ENCODE measurements at places on chromosomes 13 and 19.
A peak's percentile ranks its signal among the peaks of the same experiment; 100 is the strongest.

GRCh38 chr13:86591862-86592261 is 792.6 kb upstream of the SLITRK6 start:
- DNase-seq: no peak

- DNase-seq: no peak
These were observed at the start of gene CYP4F8 for GRCh38 chr19:15614507-15615379. CYP4F8 (plus strand) TSS chr19:15615218; CDS start chr19:15615617, 399 bp downstream.

DNA sequence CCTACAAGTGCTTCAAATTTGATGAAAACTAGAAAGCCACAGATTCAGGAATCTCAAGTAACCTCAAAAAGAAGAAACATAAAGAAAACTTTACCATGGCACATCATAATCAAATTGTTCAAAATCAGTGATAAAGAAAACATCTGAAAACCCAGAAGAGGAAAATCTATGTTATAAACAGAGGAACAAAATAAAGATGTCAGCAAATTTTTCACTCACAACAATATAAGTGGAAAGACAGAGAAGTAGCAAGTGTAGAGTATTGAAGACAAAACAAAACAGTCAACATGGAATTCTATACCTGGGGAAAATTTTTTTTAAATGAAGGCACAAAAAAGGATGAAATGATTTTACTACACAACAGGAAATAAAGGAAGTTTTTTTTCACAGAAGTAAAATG is 470.9 kb downstream of the DACH1 start:
- DNase-seq: no peak

DNA sequence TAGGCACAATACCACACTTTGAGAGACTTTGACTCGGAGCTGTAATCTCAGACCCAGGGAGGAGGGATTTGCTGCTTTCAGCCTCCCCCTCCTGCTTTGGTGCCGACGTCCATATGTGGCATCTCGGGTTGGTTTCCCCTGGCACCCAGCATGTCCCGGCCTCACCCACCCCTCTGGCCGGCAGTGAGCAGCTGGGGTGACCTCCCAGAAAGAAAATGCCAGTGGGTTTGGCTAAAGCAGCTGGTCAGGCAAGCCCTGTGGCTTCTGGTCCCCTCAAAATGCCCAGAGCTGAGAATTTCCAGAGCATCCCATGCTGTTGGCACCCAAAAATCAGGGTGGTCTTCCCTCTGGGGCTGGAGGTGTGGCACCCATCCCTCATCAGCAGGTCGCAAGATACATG is 34.1 kb downstream of the INSR start:
- no peak for DNase-seq

DNA sequence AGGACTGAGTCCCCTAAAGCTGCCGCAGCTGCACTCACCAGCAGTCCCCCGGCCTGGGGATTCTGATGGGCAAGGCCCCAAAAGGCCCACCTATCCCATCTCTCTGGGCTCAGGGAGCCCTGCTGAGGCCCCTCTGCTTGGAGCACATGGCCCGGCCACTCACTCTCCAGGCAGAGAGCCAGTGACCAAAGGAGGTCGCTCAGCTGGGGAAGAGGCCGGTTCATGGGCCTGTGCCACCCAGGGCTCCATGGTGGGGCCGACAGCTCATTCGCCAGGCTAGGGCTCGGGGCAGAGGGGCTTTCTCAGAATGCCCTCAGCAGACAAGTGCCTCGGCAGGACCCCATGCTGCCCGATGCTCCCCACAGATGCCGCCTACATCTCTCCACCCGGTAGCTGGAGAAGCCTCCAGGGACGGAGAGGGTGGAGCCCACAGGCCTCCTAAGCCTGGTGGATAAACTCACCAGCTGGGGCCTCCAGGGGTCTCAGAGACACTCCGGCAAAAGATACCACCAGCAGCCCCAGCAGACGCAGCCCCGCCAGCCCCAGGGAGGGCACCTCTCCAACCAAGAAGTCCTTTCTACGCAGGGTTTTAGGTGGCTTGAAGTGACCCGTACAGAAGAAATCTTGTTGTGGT is 54.4 kb downstream of the MLLT1 start:
- no peak for DNase-seq

DNA sequence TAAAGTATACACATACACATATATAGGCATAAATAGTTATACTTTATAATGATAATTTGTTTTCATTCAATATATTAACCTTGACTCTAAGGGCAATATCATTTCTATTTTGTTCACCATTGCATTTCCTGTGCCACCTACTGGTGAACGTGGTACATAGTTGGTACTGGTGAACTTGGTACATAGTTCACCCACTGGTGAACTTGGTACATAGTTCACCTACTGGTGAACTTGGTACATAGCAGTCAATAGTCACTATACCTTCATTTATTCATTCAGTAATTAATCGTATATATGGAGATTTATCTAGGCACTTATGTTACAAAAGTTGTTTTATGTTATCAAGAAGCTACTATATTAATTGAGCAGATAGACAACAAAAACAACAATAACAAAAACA is 172.6 kb upstream of the ATXN8OS start:
- DNase-seq: no peak

GRCh38 chr13:73138276-73138637 is 79.5 kb downstream of the KLF5 start:
- no peak for DNase-seq

GRCh38 chr19:7744871-7745650 is 2.3 kb downstream of the CD209 start:
- DNase-seq: no peak

DNA sequence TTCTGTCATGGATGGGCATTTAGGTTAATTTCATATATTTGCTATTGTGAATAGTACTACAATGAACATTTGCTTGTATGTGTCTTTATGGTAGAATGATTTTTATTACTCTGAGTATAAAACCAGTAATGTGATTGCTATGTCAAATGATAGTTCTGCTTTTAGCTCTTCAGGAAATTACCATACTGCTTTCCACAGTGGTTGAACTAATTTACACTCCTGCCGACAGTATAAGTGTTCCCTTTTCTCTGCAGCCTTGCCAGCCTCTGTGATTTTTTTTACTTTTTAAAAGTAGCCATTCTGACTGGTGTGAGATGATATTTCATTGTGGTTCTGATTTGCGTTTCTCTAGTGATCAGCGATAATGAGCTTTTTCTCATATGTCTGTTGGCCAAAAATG is 6.5 kb downstream of the SIGLEC7 start:
- no peak for DNase-seq

GRCh38 chr13:26280295-26280694 is 26.4 kb downstream of the CDK8 start:
- no peak for DNase-seq

- DNase-seq: no peak
These were observed 17.0 kb downstream of the PLVAP start for GRCh38 chr19:17359905-17360800.

DNA sequence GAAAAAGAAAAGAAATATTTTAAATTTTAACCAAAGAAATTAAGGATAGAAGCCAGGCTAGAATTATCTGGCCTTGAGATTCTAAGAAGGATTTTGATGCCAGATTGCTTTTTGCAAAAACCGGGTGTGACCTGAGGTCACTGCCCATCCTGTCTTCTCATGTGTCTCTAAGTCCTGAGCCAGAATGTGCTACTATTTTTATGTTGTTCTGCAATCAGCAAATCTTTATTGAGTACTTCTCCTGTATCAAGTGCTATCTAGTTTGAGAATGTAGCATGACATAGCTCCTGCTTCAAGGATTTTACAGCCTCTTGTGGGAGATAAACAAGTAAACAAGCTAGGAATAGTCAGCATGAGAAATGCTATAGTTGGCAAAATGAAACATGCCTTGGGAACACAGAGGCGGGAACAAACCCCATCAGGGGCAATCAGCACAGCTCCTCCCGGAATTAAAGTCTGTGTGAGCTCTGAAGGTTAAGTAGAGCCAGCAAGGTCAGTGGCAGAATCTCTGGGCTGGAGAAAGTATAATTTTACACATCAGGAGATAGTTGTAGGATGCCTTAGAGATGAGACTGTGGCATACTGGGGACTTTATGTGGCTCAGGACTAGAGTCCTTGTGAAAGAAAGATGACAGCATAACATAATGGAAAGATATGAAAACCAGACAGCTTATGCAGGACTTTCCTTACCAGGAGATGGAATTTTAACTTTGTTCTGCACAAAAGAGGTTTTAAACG is 899.5 kb upstream of the SLC10A2 start:
- no peak for DNase-seq

GRCh38 chr19:50314724-50315708 is 14.2 kb downstream of the KCNC3 start:
- no peak for DNase-seq

DNA sequence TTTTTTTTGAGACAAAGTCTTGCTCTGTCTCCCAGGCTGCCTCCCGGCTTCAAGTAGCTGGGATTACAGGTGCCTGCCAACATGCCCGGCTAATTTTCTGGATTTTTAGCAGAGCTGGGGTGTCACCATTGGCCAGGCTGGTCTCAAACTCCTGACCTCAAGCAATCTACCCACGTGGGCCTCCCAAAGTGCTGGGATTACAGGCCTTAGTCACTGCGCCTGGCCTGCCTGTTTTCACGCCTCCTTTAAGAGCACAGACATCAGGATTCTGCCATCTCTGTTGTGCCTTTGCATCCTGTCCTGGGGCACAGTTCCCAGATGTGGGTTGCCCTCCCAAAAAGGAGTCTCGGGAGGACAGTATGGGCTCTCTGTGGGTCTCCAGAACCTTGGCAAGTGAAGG is 2.5 kb upstream of the PRAM1 start:
- no peak for DNase-seq

GRCh38 chr19:7694499-7694898 is 7.4 kb downstream of the FCER2 start:
- DNase-seq: no peak

GRCh38 chr13:44643256-44643655 is 67.1 kb upstream of the TSC22D1 start:
- no peak for DNase-seq

DNA sequence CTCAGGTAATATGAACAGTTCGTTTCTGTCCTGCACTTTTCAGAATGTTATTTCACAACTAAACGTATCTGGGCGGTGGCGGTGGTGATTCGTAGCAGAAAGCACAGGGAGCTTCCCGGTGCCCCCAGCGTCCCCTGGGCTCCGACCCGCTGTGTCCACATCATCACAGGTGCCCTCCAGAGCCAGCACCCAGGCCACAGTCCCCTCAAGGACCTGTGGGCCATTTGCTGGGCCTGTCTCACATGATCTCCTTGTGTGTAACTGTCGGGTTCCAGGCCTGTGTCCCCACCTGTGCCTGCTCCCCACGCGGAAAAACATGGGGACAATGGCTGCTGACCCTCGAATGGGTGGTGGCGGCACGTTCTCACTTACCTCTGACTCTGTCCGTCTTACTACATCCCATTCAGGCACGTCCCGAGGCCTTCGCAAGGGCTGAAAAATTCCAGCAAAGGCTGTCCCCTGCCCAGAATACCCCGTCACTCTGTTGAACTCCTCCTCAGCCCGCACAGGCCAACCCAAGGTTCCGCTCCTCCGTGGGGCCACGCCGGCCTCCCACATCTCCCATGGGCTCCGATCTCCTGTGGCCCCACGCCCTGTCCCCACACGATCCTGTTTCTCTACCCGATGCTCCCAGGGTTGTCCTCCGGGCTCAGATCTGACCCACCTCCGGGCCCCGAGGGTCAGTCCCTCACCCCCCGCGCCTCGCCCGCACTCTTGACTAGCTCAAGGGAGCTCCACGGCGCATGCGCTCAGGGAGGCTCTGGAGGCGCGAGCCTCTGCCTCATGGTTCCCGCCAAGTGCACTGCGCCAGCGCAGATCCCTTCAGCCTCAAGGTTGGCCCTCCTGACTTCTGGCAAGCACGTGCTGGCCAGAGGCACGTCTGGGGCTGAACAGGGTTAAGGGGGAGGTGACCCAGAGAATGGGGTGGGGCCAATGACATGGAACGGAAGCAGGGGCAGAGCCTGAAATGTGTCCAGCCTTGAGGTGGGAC is 21.2 kb downstream of the DEDD2 start:
- no peak for DNase-seq

DNA sequence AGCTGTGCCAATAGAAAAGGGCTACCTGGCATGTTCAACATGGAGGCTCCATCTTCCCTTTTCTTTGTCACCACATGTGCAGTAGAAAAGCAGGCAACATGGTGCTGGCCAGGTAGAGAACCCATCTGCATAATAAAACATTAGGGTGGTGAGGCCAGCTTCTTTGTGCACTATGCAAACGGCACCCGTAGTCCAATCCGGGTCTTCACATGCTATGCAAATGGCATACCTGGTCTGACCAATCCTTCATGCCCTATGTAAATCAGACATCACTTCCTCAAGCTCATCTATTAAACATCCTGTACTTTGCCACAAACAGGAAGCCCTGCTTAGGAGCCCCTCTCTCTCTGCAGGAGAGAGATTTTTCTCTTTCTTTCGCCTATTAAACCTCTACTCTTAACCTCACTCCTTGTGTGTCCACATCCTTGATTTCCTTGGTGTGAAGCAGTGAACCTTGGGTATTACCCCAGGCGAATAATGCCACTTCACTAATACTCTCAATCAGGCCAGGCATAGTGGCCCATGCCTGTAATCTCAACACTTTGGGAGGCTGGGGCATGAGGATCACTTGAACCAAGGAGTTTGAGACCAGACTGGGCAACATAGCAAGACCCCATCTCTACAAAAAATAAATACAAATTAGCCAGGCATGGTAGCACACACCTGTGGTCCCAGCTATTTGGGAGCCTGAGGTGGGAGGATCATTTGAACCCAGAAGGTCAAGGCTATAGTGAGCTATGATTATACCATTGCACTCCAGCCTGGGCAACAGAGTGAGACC is 111.3 kb upstream of the MRI1 start:
- peak; percentile 15 for DNase-seq

GRCh38 chr19:44345959-44346358 is 10.5 kb downstream of the ZNF112 start:
- DNase-seq: no peak

- no peak for DNase-seq
These were observed 126.7 kb downstream of the ABCC4 start for GRCh38 chr13:95174517-95174916.

- DNase-seq: no peak
These were observed 28.2 kb upstream of the TMEM255B start for GRCh38 chr13:113730831-113731191.

- DNase-seq: no peak
These were observed 135.5 kb downstream of the ZAR1L start for GRCh38 chr13:32179708-32180107.

DNA sequence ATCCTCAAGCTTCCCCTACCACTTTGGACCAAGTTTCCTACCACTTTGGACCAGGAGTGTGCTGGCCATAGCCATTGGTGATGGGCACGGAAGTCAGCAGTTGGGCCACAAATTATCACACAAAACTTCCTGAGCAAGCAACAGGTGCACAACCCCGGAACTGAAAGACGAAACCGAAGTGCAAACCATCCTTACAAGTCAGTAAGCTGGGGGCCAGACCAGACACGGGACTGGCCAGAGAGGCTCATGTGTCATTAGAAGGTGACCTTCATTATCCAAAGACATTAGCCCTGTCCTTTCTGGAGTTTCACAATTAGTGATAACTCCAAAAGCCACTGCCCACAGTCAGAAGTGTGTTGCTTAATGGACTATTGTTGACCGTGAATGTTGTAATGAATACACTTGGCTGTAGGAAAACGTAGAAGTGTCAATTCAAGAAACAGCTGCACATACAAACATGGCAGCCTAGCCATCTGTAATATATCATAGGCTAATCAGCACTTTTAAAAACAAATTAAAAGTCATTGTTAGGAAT is 244.1 kb upstream of the IRS2 start:
- no peak for DNase-seq
